ENCODE measurements at places on chromosomes 16 and 17.
A peak's percentile ranks its signal among the peaks of the same experiment; 100 is the strongest.

DNA sequence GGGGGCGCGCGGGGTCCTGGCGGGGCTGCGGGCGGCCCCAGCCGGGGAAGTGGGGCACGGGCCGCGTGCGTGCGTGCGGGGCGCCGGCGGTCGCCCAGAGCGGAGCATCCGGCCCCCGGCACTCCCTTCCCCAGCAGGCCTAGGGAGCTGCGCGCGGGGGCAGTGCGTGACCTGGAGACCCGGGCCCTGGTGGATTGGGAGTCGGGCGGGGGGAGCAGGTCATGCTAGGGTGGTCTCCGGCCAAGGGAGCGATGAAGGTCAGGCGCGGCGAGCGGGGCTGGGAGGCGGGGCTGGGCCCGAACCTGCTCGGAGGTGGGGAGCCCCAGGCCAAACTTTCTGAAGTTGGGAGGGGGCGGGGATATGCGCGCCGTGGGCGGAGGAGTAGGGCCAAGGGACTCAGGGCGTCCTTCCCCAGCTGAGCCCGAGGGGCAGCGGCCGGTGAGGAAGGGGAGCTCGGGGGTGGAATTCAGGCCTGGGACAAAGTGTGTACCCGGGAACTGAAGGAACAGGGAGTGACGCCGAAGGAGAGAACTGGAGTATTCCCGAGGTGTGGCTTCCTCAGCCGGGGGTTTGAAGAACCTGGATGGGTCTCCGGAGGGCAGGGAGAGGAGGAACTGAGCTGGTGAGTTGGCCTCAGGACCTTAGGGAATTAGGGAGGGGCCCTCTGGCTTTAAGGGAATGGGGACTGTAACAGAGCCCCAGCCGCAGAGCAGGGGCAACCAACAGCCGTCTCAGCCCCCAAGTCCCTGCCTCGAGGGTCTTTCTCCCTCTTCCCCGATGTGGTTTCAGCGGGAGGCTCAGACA is 589 bp downstream of the XYLT2 start:
- peak; percentile 29 for DNase-seq

DNA sequence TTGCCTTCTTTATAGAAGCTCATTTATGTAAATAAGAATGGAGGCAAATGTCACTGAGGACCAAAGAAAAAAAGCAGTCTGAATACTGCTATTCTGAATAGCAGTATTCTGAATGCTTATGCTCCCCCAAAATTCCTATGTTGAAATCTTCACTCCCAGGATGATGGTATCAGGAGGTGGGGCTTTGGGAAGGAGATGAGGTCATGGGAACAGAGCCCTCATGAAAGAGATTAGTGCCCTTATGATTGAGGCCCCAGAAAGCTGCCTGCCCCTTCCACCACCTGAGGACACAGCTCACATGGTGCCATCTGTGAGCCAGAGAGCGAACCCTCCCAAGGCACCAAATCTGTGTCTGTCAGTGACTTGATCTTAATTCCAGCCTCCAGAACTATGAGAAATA is 28.8 kb downstream of the HEATR6 start:
- DNase-seq: no peak

GRCh38 chr17:27299384-27300049 is 5.6 kb downstream of the WSB1 start:
- DNase-seq: no peak

DNA sequence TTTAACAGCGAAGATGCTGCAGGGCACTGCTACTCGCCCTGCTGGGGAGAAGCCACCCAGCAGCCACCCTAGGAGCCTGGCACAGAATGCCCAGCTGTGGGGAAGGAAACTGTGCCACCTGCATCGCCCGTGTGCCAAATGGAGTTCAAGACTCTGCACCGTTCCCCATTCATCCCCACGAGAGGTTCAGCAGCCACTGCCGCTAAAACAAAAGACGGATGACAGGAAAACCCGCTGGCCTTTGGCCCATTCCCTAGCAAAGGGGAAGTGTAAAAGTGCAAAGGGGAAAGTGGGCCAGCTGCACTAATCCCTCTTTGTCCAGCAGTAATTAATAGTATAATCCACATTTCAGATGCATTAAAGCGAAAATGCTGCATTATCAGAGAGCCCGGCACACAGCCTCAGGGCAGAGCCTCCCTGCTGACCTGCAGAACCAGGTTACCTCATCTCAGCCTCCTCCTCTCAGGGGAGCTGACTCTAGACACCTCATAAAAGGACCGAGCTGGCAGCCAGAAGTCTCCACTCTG is 37.7 kb downstream of the ZFHX3 start:
- DNase-seq: peak; percentile 23

DNA sequence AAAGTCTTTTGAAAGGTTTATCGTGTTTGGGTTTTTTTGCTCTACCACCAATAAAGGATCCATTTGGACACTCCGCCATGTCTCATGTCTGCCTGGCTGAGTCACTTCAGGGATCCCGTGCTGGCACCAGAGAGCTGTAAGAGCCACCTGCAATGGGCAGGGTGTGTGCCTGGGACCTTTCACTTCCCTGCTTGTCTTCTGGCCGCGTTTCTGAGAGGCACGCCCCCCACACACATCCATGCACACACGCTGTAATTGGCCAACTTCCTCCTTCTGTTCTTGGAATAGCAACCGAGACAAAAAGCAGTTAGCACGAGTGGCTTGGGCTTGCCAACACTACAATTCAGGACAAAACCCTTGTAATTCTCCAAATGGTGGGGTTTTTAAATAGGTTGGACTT is 9.8 kb upstream of the SOST start:
- no peak for DNase-seq

- no peak for DNase-seq
Measured at GRCh38 chr16:76650582-76650981, 373.4 kb downstream of the CNTNAP4 start.

- peak; percentile 79 for DNase-seq
Measured at GRCh38 chr16:66483689-66484452, 56.8 kb downstream of the BEAN1 start.

- no peak for DNase-seq
Measured at GRCh38 chr17:81549031-81549557, 3.1 kb downstream of the FAAP100 start.

DNA sequence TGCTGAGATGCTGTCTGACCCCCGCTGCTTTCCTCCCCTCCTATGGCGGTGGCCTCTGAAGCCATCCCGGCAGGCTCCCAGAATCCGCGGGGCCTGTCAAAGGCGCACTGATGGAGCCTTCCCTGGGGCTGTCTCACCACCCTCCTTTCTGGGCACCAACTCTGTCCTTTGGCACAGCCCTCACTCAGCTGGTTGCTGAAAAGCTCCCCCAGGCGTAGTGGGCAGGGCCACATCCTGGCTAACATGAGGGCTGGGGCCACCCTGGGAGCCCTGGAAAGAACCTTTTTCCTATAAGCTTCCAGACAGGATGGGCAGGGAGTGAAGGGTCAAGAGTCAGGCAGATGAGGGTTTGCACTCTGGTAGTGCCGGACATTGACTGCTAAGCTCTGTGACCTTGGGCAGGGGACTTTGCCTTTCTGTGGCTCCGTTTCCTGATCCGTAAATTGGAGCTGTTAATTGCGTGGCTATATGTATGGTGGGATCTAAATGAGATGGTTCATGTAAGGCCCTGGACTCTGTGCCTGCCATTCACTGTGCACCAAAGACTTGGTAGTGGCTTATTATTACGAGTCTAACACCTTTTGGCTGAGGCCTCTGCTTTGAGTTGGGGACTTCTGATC is 27.6 kb upstream of the LASP1NB start:
- peak; percentile 46 for DNase-seq

GRCh38 chr17:1270210-1271029 is at the start of gene BHLHA9:
TSS of gene BHLHA9 (plus strand) at chr17:1270444. CDS start at chr17:1270564, 120 bp downstream.
- DNase-seq: no peak

- DNase-seq: no peak
Measured at GRCh38 chr16:26542198-26542597, 524.5 kb upstream of the C16orf82 start.

GRCh38 chr17:78706271-78706915 is 75.7 kb downstream of the CYTH1 start:
- DNase-seq: no peak

GRCh38 chr17:60260540-60260939 is 110.8 kb downstream of the CA4 start:
- DNase-seq: no peak

DNA sequence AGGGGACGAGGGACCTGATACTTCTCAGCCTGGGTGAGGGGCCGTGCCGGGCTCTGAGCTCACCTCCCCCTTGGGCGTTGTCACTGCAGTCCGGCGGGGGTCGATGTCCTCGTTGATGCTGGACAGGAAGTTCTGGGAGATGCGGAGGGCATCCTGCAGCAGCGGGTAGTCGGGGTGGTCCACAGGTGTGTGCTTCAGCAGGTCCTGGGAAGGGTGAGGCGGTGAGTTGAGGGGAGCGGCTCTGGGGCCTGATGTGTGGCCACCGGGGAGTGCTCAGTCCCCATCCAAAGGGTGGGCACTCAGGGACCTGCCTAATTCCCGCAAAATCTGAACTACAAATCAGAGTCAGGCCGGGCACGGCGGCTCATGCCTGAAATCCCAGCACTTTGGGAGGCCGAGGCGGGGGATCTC is 75.6 kb downstream of the TIMM22 start:
- DNase-seq: no peak

DNA sequence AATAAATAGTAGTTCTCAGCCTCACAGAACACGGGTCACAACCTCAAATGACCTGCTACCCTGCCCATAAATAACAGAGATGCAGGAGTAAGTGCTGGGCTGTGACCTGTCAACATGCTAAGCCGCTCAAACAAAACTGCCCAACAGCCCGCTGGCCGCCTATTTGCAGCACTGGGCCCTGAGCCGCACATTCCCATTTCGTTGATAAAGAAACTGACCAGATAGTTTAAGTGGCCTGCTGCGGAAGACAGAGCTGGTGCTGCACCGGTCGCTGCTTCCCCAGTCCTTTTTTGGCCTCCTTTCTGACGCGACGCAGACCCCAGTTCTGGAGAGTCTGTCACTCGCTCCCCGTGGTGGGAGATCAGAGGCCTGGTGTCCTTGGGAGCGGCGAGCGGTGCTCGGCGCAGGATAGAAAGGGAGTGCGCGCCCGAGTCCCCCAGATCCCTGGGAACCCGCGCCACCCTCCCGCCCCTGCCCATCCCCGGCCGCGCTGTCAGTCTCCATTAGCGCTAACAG is 349 bp upstream of the SLC6A2 start:
- no peak for DNase-seq

GRCh38 chr16:31006086-31006385 is 4.4 kb downstream of the STX1B start:
- no peak for DNase-seq

GRCh38 chr16:63702981-63703590 is 1418.8 kb downstream of the CDH11 start:
- DNase-seq: no peak

DNA sequence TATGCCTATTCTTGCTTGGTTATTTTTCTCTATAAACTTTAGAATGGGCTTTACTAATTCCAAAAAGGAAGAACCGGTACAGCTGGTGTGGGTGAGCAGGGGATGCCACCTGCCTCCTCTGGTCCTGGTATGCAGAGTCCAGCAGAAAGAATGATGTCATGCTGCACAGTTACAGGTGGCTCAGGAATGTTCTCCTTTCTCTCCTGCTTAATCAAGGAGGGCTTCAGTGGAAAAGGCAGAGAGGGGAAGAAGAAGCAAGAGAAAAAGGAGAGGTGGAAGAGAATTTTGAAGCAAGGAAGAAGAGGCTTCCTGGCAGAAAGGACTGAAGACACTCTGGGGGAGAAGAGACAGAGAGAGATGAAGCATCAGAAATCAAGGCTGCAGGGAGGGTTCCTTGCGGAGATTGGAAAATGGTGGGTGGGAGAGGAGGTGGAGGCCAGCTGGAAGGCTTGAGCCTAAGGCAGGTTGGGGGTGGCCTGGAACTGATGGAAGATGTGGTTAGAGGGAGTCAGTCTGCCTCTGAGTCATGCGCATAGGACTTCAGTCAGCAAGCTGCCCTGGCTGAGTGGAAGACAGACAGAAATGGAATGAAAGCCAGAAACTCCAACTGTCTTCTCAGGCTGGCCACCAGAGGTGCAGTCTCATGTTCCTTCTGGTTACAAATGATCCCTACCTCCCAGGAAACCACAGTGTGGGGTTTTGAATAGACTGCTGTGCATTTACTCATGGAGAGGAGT is 64.6 kb upstream of the CRHR1 start:
- DNase-seq: no peak

DNA sequence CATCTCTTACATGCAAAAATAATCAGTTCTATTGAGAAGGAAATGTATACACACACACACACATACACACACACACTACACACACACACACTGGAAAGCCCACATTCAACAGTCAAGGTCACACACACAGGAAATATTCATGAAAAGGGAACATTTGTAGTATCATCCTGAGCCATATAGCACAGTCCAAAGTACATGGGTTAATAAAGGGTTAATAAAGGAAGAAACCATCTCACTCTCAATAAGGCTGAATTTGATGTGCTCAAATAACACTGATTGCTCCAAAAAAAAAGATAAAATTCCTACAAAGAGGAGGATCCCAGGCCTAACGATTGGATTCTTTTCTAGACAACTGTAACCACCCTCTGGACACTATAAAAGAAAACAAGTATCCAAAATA is 164.7 kb downstream of the SLC39A11 start:
- no peak for DNase-seq

GRCh38 chr17:9266031-9266680 is 244.8 kb downstream of the NTN1 start:
- DNase-seq: no peak

- no peak for DNase-seq
Measured at GRCh38 chr17:71472809-71473789, 647.7 kb upstream of the SOX9 start.

GRCh38 chr17:42647778-42648177 is 11.3 kb upstream of the TUBG2 start:
- no peak for DNase-seq

DNA sequence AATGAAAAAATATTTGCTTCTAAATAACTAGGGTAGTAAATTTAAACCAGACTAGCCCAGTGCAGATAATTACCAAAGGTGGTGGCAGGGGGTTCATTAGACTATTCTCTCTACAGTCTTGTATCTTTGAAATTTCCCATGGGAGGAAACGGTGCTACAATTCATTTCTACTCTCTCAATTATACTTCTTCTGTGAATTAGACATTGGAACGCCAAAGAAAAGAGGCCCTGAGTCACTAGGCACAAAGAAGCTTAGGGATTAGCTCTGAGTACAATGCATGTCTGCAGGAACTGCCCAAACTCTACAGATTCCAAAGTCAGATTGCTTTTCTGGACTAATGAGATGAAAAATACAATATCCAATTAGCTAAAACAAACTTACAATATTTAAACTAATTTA is 30.7 kb upstream of the ARL6IP1 start:
- DNase-seq: no peak

GRCh38 chr17:82740906-82741759 is 5.7 kb downstream of the FN3K start:
- DNase-seq: no peak

Measured in endothelial cell of umbilical vein (primary cell).